SHP77 treated with DMSO at 0.1 percent for 48 hours (cell line): ENCODE measurements at places on chromosomes 4 and X.

DNA sequence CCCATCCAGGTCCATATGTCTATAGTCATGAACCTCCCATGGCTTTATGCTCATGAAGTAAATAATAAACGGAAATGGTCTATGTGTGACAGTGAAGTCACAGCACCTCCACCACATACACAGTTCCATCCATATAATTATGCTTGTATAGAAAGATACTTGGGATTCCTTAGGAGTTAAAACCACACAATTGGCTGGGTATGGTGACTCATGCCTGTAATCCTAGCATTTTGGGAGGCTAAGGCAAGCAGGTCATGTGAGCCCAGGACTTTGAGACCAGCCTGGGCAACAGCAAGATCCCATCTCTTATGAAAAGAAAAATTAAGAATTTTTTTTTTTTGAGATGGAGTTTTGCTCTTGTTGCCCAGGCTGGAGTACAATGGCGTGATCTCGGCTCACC lies 55.6 kb upstream of the RBM47 start:
- DNase-seq: no peak

- no peak for DNase-seq
Observed at GRCh38 chrX:17078031-17078720, 131.7 kb downstream of the REPS2 start.

DNA sequence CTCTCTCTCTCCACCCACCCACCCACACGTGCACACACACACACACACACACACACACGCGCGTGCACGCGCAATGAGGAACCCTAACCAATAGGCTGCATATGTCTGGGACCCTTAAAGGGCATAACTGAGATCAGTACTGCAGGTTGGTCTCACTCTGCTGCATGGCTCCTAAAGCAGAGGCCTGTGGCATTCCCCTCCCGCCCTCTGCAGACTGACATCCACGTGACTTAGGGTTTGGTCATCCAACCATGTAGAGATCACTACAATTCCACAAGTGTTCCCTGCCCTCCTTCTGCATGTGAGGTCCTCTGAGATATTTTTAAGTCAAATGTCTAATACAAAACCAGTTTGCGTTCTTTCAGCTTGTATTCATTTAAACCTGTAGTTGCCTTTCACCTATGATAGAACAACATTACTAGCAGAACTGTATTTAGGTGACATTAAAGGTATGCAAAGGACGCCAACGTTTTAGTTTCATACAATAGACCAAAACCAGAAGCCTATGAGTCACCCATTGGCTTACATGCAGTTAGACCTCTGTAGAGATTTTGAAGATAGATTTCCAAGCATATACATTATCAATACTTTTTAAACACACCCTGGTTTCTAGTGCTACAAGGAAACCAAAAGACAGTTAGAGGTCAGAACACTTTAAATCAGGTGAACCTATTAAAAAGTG lies 10.1 kb downstream of the XAGE5 start:
- no peak for DNase-seq

- no peak for DNase-seq
Observed at GRCh38 chr4:14452001-14452400, 550.3 kb upstream of the CPEB2 start.

GRCh38 chr4:102641793-102642192 lies 119.0 kb downstream of the MANBA start:
- no peak for DNase-seq

DNA sequence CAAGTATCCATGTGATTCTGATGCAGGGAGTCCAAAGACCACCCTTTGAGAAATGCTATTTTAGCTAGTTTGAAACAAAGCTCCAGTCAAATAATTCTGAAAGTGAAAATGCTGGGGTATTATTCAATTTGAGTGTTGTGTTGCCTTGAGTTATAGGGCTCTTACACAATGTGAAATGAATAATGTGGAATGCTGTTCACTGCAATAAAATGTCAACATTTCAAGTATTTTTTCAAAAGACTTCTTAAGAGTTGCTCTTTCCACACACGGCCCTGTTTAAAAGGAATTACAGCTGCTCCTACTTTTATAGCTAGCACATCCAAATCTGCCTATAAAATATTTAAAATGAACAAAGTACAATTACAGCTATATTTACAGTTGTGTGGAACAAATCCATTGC lies 27.5 kb upstream of the PLS3 start:
- no peak for DNase-seq

- no peak for DNase-seq
Observed at GRCh38 chr4:48979914-48980579, 6.0 kb upstream of the CWH43 start.

DNA sequence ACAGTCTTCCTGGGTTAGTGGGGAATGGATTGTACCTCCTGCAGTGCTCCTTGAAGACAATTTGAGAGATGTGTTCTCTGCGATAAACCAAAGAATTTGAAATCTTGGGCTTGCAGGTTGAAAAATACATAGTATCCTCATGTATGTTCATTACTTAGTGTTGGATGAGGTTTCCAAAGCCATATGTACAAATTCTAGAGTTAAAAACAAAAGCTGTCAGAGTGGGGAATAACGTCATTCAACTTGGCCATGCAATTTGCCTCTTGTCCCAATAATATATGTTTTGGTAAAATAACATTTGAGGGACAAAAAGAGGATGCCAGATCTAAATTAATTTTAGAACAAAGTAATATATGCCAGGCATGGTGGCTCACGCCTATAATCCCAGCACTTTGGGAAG lies 51.3 kb upstream of the CBR4 start:
- DNase-seq: no peak

GRCh38 chrX:3713225-3713936 lies at the start of gene PRKX:
Gene PRKX (minus strand): TSS chrX:3713649. CDS start chrX:3713253, 396 bp downstream.
- no peak for DNase-seq

- no peak for DNase-seq
Observed at GRCh38 chr4:39320381-39321115, 45.6 kb downstream of the RFC1 start.

GRCh38 chr4:98573791-98574190 lies 84.6 kb downstream of the TSPAN5 start:
- no peak for DNase-seq

DNA sequence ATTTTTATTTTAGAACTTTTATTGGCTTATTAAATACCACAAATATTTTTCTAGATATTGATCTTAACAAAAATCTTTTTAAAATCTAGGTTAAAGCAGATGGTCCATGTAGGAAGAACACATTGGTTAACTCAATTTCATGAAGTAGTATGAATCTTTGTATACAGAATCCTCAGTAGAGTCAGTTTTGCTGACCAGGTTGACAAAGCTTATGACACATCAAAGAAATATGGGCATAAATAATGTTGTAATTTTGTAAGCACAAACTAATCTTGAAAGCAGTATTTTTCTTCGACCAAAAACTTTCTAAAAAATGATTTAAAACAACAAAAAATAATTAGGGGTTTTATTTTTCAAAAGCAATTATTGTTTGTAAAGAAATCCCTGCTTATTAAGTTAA lies 479.3 kb upstream of the PCDH10 start:
- DNase-seq: no peak

GRCh38 chrX:80917919-80918318 lies 108.2 kb upstream of the BRWD3 start:
- no peak for DNase-seq

- DNase-seq: no peak
Observed at GRCh38 chrX:150460781-150461180, 97.7 kb downstream of the MAMLD1 start.

- no peak for DNase-seq
Observed at GRCh38 chr4:110619463-110620247, 3.2 kb downstream of the PITX2 start.

DNA sequence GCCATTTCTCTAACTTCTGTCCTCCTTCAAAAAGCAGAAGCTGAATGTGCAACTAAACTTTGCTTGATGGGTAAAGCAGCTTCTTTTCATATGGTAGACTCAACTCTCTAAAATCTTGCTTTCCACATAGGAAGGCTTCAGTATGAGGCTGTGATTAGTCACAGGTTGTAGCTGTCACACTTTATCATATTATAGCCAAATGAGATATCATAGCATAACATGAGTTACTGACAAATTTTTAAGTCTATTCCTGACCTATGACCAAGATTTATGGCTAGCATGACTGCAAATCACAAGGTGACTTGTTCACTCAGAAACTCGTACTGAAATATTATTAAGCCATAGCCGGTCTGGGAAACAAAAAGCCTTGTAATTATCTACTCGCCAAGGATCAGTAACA lies 998.6 kb downstream of the RPA4 start:
- no peak for DNase-seq

- DNase-seq: no peak
Observed at GRCh38 chr4:176186671-176187395, 8.6 kb downstream of the SPATA4 start.

DNA sequence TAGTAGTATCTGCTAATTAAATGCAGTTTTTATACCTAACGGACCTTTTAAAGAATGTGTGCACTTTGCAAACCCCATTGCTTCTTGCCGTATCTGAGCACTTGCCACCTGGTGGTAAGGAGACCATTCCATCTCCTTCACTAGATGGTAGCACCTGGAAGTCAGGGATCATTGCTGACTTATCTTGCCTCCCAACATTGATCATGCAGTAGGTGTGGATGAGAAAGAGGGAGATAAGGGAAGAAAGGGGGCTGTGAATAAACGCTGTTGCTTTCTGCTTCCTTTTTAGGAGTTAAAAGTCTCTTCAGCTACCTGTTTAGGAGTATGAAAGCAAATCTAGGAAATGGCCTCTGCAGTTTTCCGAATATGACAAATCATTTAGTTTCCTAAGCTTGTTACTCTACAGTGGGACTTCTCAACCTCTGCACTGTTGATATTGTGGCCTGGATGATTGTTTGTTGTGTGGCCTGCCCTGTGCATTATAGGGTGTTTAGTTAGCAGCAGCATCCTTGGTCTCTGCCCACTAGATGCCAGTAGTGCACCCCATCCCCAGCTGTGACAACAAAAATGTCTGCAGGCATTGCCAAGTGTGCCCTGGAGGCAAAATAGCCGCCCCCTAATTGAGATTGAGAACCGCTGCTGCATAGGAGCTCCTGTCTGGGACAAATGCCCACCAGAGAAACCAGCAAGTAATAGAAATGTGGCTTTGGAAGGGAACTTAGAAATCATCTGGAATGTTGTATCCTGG lies 38.8 kb downstream of the GAB1 start:
- peak; percentile 0 for DNase-seq

DNA sequence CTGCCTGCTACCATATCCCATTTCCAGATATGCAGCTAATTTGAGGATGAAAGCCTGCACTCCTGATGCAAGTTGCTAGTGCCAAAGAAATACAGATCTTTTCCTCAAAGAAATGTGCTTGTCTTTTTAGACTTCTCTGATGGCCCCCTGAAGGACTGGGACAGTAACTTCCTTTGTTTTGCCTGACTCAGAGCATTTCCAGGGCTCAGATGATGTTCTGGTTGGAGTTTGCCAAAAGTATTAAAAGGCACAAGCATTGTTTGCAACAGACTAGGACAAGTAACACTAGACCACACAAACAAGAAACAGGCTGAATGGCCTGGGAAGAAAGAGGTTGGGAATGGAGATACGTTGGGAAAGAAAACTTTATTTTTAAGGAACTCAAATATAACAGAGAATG lies 175.2 kb downstream of the IL13RA2 start:
- DNase-seq: no peak

- no peak for DNase-seq
Observed at GRCh38 chrX:96861661-96862060, 22.0 kb upstream of the RPA4 start.

GRCh38 chrX:12467321-12467720 lies 323.9 kb upstream of the PRPS2 start:
- DNase-seq: no peak

GRCh38 chrX:40420899-40421729 lies 159.7 kb upstream of the ATP6AP2 start:
- DNase-seq: no peak

DNA sequence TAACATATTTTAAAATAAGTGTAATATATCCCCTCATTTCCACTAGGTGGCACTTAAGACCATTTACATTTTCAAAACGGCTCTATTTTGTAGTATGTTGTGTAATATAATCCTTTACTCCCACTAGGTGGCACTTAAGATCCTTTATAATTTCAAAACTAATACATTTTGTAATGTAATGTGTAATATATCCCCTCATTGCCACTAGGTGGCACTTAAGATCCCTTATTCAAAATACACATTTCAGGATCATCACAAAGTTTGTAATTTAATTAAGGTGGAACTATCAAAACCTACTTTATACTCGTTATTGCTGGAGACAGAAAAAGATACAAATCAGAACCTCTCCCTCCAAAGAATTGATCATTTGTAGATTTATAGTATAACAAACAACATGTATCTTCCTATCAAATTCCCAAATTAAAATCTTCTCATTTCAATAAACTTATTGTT lies 132.5 kb downstream of the ARHGAP6 start:
- peak; percentile 52 for DNase-seq

GRCh38 chr4:19707876-19708275 lies 543.8 kb upstream of the SLIT2 start:
- DNase-seq: no peak

GRCh38 chr4:183142571-183143550 lies 43.8 kb downstream of the WWC2 start:
- no peak for DNase-seq

DNA sequence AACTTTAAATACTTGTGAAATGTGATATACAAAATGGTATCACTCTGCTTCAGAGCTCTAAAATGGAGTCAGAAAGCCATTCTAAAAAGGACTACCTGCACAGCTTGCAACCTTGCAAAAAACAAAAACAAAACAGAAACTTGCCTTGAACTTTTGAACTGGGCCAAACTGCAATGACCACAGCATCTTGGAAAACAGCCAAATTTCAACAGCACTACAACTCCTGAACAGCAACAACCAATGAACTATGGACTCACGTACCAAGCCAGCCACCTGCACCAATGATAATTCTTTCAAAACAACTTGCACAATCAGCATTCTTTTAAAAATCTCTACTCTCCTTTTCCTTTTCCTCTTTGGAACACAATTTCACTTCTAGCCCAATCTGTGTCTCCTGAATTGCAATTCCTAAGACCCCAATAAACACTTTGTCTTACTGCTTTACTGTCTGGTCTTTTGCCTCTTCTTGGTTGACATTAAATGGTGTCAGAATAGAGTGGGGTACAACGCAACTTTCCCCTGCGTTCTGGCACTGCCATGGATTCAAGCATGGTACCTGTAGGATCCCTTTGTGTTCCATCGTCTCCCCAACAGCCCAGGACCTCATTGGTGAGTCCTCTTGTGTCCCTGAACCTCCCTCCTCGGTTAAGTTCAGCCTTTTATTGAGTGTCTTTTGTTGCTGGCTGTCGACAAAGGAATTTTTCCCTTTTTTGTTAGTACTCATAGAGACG lies 35.7 kb upstream of the FMR1 start:
- DNase-seq: no peak

GRCh38 chr4:110005461-110006056 lies 92.9 kb downstream of the EGF start:
- peak; percentile 1 for DNase-seq

GRCh38 chr4:123073650-123074049 lies 151.3 kb upstream of the NUDT6 start:
- no peak for DNase-seq

DNA sequence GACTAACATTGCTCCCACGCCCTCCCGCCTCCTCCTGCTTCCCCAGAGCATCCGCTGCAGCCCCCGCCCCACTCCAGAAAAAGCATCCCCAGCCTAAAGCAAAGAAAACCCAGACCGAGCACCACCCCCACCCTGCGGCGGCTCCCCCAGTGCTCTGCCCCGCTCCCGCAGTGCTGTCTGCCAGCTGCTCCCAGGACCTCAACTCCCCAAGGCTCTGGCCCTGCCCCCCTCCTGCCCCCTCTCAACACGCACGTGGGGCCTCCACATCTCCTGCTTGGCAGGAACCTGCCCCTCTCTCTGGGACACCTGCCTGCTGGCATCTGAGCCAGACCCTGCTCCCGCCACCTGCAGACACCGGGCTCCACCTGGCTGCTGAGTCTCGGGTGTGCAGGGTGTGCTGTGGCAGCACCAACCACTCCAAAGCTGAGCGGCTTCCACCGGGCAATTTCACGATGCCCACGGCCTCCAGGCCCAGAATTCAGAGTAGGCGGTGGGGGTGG lies 79.4 kb downstream of the FAM53A start:
- DNase-seq: no peak
